Fibroblast of skin of left biceps (primary cell): ENCODE measurements at places on chromosomes 3 and 15.

DNA sequence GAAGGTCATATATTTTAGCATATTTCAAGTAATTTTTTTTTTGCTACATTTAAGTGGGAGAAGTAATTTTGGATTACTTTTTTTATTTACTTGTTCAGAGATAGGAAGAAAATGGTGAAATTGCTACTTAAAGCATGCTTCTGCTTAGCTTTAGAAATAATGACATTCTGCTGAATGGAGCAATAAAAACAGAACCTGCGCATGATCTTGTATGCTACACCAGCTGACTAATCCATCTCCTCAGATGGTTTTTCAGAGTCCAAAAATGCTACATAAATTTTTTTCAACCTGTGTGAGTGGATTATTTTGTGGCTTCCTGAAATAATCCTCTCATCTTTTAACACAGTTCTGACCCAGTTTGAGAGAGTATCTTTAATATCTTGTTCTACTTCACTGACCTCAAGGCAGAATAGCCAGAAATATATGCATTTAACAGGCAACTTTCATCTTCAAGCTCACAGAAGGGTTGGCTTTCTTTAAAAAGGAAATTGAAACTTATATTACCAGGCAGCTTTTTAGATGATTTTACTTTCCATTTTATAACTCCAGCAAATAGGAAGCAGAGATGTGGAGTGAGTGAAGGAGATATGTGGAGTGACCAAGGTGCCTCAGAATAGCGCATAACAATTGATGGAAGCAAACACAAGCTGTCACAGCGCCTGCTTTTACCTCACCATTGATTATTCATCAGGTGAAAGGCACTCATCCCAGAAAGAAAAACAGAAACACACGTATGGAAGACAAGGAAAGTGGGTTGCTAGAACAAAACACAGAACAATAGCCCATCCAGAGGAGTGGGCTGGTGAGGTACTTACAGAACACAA, 136.6 kb downstream of the TGFBR2 start:
- DNase-seq = no peak

GRCh38 chr3:52221563-52222318, 3.7 kb downstream of the TLR9 start:
- no peak for DNase-seq

- DNase-seq = no peak
These were observed 30.0 kb upstream of the NR2E3 start for GRCh38 chr15:71780115-71780976.

- DNase-seq = no peak
These were observed 80.1 kb upstream of the DGKG start for GRCh38 chr3:186442162-186442561.

DNA sequence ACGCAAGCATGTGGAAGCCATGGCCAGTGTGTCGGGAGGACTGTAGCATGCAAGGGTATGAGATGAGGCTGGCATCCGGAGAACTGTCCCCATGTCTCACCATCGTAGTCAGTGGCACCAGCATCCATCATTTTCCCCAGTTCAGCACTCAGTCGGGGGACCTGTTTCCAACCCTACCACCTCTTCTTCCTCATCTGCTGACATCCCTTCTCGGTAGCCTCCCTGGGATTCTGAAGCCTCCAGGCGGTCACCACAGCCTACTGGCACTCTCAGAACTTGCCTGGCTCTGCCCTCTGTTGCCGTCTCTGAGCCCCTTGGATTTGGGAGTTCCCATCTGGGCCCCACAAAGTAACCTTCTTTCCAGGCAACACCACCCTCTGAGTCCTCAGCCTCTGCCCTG, 131.1 kb upstream of the ABHD17C start:
- DNase-seq = no peak

DNA sequence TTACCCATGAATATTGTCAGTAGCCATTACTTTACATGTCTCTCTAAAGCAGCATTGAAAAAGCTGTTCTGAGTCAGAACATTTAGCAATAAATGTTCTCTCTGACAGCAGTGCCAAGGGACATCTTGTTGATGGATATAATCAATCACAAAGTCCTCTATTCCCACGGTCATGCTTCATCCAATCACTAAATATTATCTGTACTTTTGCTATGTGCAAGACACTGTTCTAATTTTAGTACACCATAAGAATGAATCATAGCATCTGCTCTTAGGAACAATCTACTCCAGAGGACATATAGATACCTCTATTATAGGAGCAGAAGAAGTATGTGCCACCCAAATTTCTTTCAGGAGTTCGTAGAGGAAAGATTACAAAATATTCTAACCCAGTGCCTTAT, 142.5 kb upstream of the MBNL1 start:
- peak; percentile 55 for DNase-seq

GRCh38 chr15:59644756-59645155, 12.6 kb downstream of the GTF2A2 start:
- no peak for DNase-seq

DNA sequence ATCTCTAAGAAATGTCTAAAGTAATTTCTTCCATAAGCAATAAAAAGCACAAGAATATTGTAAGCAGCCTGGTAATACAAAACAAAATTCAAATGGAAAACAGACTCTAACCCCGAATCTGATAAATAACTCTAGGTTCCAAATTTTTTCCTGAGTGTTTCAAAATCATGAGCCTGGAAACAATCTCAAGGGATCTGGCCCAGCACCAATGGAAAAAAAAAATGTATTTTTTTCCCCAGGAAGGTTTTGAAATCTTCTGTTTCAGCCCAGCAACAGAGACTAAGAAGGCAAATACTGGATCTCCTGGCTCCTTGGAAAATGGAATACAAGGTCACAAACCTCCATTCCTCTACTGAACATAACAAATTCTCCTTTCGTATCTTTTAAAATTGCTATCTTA, 13.0 kb downstream of the TBC1D2B start:
- no peak for DNase-seq

- no peak for DNase-seq
These were observed 220.6 kb downstream of the SLCO3A1 start for GRCh38 chr15:92074101-92074500.

- no peak for DNase-seq
These were observed 41.1 kb downstream of the HEG1 start for GRCh38 chr3:125014570-125015179.

DNA sequence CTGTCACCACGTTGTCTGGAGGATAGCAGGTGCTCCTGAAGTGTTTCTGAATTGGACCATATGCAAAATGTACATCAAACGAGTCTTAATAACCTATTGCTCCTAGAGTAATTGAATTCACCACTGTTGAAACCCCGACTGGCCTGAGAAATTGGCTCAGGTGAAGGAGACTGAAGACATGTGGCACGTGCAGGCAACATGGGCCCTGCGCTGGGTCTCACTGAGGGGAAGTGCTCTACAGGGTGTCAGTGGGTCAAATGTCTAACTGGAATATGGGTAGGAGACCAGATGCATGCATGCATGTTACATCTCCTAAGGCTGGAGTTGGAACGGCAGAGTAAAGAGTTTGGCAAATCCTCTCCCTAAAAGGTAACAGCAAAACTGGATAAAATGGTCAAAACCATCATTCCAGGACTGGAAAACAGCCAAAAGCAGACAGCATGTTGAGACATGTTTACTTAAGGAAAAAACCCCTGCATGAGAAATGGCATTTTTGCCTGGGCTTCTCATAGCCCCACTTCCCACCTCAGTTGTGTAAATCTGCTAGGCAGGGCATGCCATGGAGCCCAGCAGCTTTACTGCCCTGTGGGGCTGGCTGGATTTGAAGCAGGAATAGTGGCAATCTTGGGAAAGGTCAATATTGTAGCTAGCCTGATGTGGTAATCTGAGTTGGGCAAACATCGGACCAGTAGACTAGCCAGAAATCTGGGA, 131.3 kb downstream of the TJP1 start:
- DNase-seq = no peak

- no peak for DNase-seq
These were observed 423 bp downstream of the TKT start for GRCh38 chr3:53255423-53255774.

- DNase-seq = no peak
These were observed 229.6 kb upstream of the FEZF2 start for GRCh38 chr3:62602987-62603386.

GRCh38 chr3:124529826-124530571, 200.3 kb upstream of the UMPS start:
- DNase-seq = no peak

GRCh38 chr3:46335541-46335940, 18.4 kb upstream of the CCR2 start:
- no peak for DNase-seq

GRCh38 chr15:101193806-101194545, 57.9 kb downstream of the CHSY1 start:
- no peak for DNase-seq

DNA sequence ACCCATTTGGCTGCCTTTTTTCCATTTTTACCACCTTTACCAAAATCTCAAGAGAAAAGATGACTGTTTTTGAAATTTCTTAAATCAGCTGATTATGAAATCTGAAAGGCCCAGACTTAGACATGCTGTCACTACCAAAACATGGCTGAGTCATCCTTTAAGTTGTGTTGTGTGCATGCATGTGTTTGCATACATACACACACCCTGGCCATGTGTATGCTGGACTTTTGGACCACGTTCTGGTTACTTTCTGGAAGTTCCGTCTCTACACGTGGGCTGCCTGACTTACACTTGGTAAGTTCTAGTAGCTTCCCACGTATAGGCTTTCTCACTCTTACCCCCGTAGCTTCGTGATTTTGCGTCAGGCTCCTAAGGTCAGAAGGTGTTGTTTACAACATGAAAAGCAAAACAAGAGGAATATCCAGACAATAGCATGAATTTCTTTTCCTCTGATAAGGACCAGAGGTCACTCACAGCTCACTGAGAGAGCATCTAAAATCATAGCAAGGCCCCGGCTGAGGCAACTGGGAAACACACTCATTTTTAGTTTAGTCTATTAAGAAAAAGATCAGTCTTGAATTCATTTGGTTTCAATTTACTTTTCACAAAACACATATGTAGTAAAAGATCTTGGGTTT, 62.4 kb downstream of the COL8A1 start:
- DNase-seq = no peak

- DNase-seq = no peak
These were observed 222.5 kb downstream of the SHQ1 start for GRCh38 chr3:72625602-72626337.

GRCh38 chr3:113214917-113215595, 3.7 kb downstream of the BOC start:
- DNase-seq = peak; percentile 81

- DNase-seq = no peak
These were observed 243.2 kb upstream of the NR2F2 start for GRCh38 chr15:96087180-96087884.

GRCh38 chr3:28171962-28172361, 69.5 kb upstream of the CMC1 start:
- no peak for DNase-seq

DNA sequence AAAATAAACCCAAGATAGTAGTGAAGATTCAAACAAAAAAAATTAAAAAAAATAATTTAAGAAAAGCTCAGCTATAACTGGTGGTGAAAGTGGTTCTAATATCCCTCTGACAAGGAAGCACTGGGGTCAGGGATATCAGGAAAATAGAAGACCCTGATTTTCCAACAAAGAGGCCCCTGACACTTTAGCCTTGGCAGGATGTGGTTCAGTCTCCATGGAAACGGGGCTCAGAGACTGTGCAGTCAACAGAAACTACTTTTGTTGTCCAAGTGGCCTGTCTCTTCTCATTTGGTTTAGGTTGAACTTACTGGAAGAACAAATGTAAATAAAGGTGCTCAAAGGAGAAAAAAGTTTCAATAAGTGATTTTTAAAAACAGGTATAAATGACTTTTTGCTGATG, 27.2 kb downstream of the INTS14 start:
- DNase-seq = no peak

DNA sequence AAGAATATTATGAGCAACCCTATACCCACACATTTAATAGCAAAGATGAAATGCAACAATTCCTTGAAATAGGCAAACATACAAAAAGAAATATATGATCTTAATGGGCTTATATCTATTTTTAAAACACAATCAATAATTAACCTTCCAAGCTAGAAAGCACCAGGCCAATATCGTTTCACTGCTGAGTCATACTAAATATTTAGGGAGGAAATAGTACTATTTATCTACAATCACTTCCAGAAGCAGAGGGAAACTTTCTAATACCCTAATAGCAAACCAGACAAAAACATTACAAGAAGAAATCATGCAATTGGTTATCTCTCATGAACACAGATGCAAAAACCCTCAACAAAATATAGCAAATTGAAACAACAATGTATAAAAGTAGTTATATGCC, 207.8 kb downstream of the MTHFS start:
- no peak for DNase-seq

- DNase-seq = no peak
These were observed 1.3 kb downstream of the ADAMTS9 start for GRCh38 chr3:64686446-64686908.

DNA sequence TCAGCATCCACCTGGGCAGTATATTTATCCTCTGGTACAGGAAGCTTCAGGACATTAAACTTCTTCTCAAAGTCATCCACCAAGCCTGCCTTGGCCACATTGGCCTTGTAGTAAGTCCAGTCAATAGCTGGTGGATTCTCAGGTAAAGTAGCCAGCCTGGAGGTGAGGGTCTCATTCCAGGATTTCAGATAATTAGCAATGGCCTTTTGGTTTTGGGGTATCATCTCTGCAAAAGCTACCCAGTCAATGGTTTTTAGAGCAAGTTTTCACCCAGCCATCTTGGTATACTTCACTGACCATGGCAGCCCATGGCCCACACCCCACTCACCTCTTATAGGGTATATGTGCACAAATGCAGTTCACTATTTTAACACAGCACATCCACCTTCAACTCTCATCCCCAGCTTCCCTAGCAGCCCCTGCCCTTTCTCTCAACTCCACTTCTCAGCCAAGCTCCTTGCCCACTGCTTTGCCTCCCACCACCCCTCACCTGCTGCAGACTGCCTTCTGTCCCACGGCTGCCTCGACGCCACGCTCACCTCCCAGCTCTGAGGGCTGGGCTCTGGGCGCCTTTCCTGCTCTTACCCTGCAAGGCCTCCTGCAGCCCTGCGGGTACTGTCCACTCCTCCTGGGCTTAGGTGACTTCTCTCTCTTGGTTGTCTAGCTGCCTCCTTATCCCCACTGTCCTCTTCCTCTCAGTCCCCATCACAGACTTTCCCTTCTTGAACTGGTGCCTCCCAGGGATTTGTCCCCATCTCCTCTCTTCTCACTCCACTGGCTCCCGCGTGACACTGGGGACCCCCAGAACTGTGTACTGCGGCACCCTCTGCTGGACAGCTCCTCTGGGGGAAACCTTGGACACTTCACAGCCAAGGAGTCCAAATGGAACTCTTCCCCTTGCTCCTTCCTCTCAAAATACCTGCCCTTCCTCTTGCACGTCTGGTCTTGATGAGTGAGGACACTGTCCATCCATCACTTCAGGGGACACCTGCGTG, 1.7 kb upstream of the TGM5 start:
- DNase-seq = no peak

DNA sequence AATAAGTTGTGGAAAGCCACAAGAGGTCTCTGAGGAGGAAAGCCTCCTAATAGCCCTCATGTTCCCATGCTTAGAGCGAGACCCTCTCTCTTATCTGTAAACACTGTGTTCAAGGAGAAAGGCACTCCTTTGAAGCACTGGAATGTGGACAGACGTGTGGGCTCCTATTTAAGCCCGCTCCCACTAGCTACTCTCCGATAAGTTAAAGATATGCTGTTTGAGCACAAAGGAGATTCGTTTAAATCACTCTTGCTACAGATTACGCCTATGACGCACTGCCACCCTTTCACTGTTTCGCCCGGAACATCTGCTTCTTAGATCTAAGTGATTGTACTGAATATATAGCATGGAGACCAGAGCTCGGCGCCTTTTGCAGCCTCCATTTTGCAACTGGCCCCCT, 57.8 kb upstream of the FAM3D start:
- DNase-seq = no peak

GRCh38 chr3:16171825-16172224, 2.7 kb upstream of the GALNT15 start:
- no peak for DNase-seq
